ENCODE measurements at places on chromosomes 16 and 17.

DNA sequence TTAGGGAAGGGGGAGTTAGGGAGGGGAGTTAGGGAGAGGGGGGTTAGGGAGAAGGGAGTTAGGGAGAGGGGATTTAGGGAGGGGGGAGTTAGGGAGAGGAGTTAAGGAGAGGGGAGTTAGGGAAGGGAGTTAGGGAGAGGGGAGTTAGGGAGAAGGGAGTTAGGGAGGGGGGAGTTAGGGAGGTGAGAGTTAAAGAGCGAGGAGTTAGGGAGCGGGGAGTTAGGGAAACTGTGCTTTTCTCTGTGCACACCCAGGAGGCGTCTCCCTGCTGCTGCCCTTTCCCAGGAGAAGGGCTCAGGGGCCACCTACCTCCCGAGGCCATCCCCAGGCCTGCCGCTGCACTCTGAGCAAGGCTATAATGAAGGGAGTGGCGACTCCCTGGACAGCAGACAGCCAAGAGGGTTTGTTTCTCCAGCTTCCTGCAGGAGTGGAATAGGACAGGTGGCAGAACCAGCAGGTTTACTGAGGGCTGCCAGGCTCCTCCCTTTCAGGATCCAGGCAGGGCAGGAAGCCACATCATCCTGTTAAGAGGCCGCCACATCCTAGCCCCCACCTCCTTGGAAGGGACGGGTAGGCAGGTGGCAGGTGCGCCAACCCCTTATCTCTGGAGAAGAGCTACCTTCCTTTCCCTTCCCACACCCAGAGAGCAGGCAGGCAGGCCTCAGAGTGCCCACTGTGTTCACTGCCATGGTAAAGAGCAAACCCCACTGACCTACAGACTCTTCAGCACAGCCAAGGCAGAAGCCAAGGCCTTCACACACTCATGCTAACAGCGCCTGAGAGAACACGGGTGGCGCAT, 4.3 kb downstream of the CANT1 start:
- DNase-seq, result no peak

DNA sequence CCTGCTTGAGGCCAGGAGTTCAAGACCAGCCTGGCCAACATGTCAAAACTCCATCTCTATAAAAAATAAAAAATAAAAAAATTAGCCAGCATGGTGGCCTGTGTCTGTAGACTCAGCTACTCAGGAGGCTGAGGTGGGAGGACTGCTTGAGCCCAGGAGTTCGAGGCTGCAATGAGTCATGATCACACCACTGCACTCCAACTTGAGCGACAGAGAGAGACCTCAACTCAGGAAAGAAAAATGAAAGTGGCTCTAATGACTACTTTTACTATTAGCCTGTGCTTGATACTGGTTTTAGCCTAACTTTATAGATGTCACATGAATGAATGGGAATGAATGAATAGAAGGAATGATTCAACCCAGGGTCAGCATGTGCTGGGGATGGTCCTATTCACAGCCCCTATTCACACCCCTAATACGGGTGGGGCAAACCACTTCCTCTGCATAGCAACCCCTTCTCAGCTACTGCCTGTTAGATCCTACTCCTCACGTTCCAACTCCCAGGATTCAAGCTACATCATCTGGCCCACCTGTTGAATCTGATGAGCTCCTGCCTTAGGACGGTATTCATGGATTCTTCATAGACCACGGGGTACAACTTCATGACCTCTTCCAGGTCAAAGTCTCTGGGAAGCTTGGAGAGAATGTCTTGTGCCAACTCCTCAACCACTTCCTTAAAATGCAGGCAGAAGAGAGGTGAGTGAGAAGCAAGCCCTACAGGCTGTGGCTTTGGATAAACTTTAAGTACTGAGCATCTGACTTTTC, 40.5 kb downstream of the LYRM1 start:
- DNase-seq, result peak; percentile 31

GRCh38 chr16:77918809-77919707, 103.3 kb upstream of the CLEC3A start:
- no peak for DNase-seq

DNA sequence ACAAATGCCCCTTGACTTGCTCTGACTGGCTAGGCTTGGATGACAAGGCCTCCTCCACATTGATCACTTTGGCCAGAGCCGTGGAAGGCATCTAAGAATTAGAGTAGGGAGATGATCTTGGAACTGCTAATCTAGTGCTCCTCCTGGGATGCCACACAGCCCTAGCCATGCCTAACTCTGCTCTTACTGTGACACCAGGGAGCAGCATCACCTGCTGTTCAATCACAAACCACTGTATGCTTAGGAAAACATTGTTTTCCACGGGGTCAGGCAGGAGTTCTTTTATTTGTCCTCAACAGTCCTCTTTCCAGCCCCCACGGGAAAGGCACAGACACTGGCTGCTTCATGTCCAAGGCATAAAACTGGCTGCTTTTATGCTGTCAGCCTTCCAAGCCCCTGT, 46.3 kb downstream of the C16orf78 start:
- DNase-seq, result no peak

- DNase-seq, result no peak
These were observed 424 bp downstream of the MON1B start for GRCh38 chr16:77191259-77191969.

- no peak for DNase-seq
These were observed 37.1 kb upstream of the LHX1 start for GRCh38 chr17:36900160-36900512.

DNA sequence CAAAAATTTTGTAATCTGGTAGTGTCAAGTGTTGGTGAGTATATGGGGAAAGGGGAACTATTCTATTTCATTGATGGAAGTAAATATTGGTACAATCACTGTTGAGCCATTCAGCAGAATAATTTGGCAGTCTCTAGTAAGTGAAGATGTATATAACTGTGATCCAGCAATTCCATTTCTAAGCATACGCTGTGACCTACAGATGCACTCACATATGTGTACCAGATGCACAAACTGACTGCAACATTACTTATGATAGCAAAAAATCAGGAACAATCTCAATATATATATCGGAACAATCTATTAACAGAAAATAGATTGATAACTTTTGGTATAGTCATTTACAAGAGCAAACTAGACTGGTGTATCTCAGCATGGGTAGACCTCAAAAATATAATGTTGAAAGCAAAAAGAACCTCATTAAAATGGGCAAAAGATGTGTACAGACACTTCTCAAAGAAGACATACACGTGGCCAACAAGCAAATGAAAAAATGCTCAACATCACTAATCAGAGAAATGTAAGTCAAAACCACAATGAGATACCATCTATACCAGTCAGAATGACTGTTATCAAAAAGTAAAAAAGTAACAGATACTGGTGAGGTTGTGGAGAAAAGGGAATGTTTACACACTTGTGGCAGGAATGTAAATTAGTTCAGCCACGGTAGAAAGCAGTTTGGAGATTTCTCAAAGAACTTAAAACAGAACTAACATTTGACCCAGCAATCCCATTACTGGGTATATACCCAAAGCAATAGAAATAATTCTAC, 20.7 kb downstream of the ADAP2 start:
- no peak for DNase-seq

- DNase-seq, result no peak
These were observed 553.3 kb upstream of the CDH11 start for GRCh38 chr16:65675161-65675560.

GRCh38 chr17:36665417-36665816, 64.0 kb downstream of the MRM1 start:
- no peak for DNase-seq

- DNase-seq, result no peak
These were observed 60.4 kb downstream of the MYOCD start for GRCh38 chr17:12726131-12726530.

GRCh38 chr16:79329166-79329521, 271.4 kb downstream of the MAF start:
- DNase-seq, result no peak

GRCh38 chr17:19248928-19249574, 11.9 kb downstream of the EPN2 start:
- DNase-seq, result no peak

- DNase-seq, result no peak
These were observed 270.6 kb upstream of the TNRC6C start for GRCh38 chr17:77687921-77688320.

DNA sequence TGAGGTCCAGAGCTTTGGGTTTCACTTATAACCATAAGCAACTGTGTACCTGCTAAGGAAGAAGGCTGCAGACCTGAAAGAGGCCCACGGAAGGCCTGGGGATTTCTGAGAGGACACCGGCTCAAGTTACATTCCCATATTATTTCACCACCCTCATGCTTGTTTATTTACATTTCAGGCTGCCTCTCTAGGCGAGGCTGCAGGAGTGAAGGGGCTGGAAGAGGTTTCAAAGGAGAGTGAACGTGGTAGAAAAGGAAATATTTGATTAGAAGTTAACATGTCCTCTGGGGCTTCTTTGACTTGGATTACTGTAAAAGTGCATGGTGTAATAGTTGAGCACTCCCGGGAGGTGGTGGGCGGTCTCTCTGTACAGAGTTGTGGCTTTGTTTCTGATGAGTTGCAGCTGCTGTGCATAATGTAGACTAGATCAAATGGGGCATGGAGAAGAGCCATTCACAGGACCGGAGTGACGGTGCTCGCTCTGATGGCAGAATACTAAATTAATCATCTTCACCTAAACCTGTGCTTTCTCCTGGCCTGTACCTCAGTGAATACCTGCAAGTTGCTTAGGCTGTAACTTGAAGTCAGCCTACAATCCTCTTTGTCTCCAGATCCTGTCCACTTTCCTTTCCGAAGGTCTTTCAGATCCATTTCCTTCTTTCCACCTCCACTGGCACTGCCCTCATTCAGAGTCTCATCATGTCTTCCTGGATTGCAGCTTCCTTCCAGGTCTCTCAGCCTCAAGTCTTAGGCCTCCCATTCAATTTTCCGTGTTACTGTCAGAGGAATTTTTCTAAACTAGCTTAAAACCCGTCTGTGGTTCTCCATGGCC, 1.9 kb upstream of the CPD start:
- DNase-seq, result no peak

GRCh38 chr16:25553711-25554436, 137.9 kb upstream of the HS3ST4 start:
- DNase-seq, result no peak

GRCh38 chr17:81075307-81075706, 40.4 kb downstream of the BAIAP2 start:
- DNase-seq, result no peak

GRCh38 chr17:80942423-80943345, 49.0 kb upstream of the CHMP6 start:
- DNase-seq, result no peak

GRCh38 chr16:81645266-81645694, 133.8 kb upstream of the PLCG2 start:
- DNase-seq, result no peak

DNA sequence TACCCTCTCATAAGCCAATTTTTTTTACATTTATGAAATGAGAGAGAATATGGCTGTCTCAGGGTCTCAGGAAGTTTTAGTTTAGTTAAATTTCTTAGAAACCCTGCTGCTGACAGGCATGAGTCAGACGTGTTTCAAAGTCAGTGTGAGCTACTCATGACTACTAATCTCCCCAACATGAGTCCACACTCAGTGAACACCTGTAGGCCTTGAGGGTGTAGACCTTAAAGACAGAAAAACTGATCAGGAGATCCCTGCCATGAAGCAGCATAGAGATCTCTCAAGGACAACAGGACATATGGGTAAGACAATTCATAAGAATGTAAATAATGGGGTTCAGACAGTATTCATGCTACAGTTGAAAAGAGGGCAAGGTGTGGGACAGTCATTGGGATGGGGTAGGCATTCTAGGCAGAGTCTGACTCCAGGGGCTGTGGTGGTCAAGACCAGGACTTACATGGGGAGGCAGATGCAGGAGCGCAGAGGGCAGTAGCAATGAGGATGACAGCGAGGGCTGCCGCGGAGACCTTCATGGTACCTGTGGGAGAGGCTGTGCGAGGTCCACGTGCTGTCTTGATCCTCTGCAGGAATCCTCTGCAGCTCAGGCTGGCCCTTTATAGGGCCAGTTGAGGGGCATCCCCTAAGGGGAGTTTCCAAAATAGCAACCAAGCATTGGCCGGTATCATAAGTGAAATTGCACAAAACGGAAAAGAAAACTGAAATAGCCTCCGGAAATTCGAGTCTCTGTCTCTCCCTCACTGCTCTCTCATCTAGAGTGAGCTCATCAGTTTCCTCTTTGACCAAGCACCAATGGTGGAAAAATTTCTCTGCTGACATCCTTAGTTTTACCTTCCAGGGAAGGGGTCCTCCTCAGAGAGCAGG, at the start of gene CCL5:
CCL5 (minus strand) TSS at position 588 of the 882 bp plus-strand sequence.
- no peak for DNase-seq

GRCh38 chr17:69367298-69367697, 40.4 kb upstream of the ABCA5 start:
- no peak for DNase-seq

- no peak for DNase-seq
These were observed 58.3 kb downstream of the WIPI1 start for GRCh38 chr17:68398691-68399637.

GRCh38 chr16:57930533-57930932, 40.4 kb downstream of the CNGB1 start:
- no peak for DNase-seq

- no peak for DNase-seq
These were observed 2.5 kb downstream of the ALOX15B start for GRCh38 chr17:8041249-8041928.

DNA sequence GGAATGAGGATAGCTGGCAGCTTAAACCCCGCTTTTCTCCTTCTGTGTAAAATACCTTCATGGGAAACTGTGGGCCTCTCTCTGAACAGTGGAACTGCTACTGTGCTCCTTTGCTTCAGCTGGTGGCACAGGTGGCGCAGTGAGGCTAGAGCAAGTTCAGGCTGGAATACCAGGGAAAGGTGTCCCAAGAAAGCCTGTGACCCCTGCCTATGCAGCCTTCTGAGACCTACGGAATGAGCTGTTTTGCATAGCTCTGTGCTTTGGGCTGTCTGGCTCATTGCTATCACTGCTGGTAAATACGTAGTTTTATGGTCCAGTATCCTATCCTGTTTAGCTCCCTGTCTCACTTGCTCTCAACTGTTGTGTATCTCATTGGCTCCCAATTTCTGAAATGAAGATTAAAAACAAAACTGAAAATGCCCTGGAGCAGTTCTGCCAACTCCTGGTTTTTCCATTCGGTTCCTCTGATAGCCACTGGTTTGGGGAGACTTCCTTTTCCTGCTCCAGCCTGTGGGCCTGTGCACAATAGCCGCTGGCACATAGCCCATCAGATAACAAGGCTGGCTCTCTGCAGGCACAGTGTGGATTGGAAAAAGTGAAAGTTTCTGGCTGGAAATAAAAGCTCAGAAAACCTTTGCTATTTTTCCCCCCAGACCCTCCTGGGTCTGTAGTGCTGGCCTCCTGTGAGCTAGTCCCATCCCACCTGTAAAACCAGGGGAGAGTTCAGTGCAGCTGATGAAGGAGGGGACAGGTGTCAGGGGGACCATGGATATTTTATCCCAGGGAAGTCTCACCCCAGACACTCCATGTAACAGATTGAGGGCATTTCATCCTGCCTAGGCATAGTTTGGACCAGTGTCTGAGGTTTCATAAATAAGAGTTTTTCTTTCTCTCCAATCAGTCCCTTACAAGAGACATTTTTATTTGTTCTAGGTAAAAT, 24.0 kb downstream of the LIMD2 start:
- no peak for DNase-seq

All from bone marrow (tissue), 2 donors.